Kidney tubule cell (primary cell): ENCODE measurements at places on chromosomes 11 and 22.

GRCh38 chr11:128908391-128909246 lies 17.5 kb downstream of the KCNJ5 start:
- DNase-seq, result peak; percentile 63

DNA sequence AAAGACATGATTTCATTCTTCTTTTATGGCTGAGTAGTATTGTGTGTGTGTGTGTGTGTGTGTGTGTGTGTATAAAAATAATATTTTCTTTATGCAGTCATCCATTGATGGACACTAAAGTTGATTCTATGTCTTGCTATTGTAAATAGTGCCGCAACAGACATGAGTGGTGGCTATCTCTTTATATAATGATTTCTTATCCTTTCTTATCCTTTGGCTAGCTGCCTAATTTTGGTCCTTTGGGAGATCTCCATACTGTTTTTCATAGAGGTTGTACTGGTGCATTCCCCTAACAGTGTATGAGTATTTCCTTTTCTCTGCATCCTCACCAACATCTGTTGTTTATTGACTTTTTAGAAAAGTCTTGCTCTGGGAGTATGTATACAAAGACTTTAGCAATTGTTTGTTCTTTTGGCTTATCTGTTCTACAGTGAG lies 107.0 kb downstream of the STIM1 start:
- no peak for DNase-seq

- peak; percentile 9 for DNase-seq
These were observed 324.0 kb upstream of the PLET1 start for GRCh38 chr11:112584672-112585071.

GRCh38 chr11:90323289-90323688 lies 100.4 kb upstream of the CHORDC1 start:
- no peak for DNase-seq

- DNase-seq, result no peak
These were observed 25.4 kb downstream of the ADAMTS15 start for GRCh38 chr11:130473795-130474377.

DNA sequence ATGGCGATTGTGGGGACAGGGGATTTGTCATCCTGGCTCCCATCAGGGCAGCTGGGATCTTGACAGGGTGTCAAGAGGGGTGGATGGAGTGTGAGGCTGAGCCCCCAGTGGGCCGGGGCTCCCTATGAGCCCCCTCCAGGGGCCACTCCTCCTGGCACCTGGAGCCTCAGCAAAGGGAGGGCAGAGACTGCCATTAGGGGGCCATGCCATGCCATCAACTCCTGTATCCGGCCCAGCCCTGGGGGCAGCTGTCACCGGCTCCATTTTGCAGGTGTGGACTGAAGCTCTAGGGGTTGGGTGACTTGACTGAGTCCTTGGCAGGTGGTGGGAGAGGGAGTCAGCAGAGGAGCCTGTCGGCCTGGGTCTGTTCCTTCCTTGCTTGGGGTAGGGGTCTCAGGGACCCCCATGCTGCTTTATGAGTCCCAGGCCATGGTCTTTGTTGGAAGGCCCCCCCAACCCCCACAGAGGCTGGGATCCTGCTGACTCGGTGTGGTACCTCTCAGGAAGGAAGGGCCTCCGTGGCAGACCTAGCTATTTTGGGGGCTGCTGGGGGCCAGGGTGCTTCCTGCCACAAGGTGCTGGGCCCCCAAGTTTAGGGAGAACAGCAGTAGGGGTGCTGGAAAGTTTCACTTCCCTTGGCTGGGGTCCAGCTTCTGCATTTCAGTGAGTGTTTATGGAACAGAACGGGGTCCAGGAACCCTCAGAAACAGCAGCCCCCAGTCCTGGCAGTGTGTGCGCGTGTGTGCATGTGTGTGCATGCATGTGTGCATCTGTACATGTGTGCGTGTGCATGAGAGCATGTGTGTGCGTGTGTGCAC lies 1.5 kb downstream of the ACY3 start:
- no peak for DNase-seq

DNA sequence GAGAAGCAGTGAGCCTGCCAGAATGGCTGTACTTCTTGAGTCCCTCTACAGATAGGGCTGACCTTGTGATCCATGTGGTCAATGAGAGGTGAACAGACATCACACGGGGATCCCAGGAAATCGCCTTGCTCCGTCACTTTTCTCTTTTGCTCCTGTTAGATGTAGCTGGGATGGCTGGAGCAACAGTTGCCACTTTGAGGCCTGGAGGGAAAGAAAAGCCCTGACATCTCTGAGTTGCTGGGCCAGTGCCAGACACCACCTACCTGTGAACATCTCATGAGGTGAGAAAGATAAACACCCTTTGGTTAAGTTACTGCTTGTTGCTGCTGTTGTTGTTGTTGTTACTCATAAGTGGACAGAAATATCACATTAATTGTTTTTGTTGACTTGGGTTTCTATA lies 840.3 kb downstream of the TBC1D22A start:
- no peak for DNase-seq

GRCh38 chr11:80388130-80388529 lies 947.3 kb upstream of the TENM4 start:
- DNase-seq, result peak; percentile 8

DNA sequence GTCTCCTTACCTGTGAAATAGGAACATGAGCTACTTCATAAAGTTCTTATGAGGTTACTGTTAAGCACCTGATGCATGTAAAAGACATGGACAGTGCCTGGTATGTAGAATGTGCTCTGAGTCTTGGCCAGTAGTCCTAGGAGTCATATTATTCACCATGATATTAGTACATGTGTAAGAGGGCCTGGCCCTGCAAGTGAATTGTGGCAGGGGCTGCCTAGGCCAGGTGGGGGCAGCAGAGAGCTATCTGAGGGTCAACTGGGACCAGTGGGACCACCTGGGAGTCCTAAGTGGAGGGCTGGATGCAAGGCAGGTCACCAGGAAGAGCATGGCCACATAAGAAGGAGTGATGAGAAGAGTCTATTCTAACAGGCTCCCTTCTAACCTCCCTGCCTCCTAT lies 529.5 kb downstream of the SOX6 start:
- peak; percentile 32 for DNase-seq

GRCh38 chr11:115710980-115711379 lies 206.8 kb upstream of the CADM1 start:
- no peak for DNase-seq
